Hematopoietic multipotent progenitor cell treated with erythropoietin and hydrocortisone succinate and interleukin-3 and kit ligand, for 15 days (in vitro differentiated cells): ENCODE measurements at places on chromosomes 11 and 22.

- DNase-seq: no peak
Measured at GRCh38 chr11:61695917-61696316, 15.7 kb downstream of the DAGLA start.

DNA sequence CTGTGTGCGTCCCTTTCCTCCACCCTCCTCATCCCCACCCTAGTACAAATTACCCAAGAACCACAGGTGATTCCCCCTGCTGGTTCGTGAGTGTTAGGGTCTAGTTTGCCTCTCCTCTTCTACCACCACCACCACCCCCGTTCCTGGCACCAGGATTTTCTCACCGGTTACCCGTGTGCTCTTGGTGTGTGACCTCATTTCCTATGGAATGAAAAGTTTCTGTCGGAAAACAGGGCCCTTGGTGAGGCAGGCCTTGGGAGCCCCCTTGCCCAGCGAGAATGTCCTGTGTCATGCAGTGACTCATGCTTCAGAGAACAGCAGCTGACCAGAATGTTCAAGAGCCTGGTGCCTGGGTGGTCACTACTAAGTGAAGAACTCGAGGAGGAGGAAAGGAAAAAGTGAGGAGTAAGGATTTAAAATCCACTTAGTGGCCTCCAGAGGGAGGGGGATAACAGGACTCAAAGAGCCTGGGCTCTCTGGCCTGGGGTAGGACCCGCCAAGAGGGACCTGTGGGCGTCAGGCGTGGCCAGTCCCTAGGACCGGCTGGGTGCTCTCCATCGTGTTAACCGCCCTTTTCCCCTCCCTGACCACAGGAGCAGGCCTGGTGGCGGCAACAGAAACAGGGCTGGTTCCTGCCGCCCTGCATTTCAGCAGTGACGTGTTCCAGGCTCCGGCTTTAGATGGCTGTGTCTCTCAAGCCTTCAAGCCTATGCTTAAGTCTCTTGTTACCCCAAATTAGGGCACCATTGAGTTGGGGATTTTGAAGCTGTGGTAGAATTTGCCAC, 30.2 kb downstream of the C22orf31 start:
- DNase-seq: no peak

DNA sequence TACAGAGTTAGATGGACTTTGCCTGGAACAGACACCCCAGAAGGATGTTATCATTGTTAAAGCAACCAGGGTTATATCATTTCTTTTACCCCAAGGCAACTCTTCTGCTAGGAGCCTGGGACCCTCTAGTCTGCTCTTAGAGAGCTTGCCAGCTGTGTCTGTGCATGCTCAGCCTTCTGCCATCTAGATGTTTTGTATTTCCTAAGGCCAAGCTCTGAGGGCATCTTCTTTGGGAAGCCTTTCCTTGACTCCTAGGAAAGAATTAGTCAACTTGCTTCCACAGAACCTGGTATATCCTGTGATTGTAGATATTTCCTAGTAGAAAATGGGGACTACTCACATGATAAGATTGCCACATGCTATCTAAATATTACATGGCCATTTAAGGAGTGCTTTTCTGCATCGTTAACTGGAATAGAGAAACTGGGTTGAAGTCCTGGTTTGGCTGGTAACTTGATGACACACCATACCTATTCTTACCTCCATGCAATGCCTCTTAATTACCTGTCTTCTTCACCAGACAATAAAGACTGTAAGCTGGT, 87.6 kb downstream of the STIM1 start:
- no peak for DNase-seq

DNA sequence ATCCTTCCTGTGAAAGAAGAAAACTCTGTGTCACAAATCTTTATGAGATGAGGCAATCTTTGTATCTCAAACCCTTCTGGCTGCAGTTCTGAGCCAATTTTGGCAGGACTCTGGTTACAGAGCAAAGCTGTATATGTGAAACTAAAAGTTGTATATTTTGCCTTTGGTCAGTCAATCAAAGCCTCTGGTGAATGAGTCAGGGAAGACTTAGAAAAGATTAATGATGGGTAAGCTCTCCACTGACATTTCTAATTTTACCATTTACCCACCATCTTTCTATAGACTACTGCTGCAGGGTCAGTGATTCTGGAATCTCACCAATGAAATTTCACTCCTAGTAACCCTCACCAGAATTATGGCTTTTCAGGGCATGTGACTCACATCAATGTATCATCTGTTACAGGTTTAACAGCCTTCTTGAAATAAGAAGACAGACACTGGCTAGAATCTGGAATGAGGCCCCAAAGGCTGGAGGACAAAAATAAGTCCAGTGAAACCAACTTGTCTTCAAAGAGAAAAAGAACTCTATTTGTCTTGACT, 43.3 kb downstream of the USP35 start:
- DNase-seq: no peak

DNA sequence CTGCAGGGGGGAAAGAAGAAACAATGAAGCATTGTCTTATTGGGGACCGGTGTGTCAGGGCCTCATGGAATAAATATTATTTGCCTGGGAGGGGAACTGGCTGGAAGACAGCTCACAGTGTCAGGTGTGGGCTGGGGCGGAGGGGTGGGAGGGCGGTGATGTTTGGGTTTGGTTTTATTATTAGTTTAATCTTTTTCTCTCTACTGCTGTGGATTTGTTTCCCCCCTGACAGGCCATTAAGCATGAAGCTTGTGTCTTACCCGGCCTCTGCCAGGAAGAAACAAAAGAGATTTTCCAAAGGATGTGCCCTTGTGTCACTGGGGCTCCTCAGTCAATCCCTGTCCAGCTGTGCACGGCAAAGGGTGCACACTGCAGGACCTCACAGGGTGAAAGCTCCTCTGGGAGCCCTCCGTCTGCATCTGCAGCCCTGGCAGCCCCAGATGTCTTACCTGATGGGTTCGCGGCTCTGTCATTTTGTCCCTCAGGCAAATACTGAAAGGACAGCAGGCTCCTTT, 203.1 kb upstream of the TMEM45B start:
- DNase-seq: no peak

- DNase-seq: no peak
Measured at GRCh38 chr11:34490304-34490703, 23.3 kb downstream of the ELF5 start.

- DNase-seq: no peak
Measured at GRCh38 chr11:3956748-3957147, 101.3 kb downstream of the STIM1 start.

GRCh38 chr11:74487875-74488274, 5.6 kb downstream of the LIPT2 start:
- no peak for DNase-seq

DNA sequence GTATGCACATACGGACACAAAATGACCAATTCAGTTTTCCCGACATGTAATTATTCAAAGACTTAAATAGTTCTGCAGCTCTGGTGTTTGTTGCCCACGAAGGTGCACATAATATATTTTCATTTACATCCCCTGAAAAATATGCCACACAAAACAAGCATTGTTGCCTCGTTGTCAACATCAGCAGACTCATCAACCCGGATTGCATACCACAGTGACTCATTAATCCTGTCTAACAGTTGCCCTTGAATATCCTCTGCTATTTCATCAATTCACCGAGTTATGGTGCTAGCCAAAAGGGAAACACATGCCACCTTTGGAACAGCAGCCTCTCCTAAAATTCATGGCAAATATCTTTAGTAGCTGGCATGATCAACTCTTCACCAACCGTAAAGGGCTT, 582.2 kb downstream of the LRRC4C start:
- DNase-seq: no peak

- no peak for DNase-seq
Measured at GRCh38 chr11:42329929-42330565, 870.6 kb upstream of the LRRC4C start.

DNA sequence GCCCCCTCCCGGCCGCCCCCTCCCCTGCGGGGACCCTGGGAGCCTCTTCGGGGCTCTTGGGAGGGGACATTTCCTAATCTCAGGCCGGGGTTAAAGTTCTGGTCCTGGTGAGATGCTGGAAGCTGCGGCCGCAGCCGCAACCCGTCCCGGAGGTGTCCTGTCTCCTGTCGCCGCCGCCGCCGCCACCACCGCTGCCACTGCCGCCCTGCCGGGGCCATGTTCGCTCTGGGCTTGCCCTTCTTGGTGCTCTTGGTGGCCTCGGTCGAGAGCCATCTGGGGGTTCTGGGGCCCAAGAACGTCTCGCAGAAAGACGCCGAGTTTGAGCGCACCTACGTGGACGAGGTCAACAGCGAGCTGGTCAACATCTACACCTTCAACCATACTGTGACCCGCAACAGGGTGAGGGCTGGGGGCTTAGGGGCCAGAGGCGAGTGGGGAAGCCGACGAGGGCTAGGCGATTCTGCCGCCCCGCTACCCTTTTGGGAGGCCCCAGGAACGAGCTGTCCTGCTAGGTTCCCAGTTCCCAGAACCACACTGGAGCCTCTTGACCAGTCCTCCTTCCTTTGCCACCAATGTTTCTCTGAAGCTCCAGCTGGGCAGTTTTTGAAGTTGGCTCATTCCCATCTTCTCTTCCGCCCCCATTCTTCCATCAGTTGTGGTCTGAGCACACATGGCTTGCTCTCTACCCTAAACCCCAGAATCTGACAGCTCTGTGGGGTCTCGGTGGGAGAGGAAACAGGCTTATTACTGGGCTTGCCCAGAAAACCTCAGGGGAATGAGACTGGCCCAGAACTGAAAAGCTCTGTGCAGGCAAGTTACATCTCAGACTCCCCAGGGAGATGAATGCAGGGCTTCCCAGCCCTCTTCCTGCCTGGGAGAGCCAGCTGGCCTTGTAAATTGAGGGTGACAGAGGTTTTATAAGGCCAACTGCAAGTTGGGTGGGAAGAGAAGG, 781 bp downstream of the SIDT2 start:
- peak; percentile 51 for DNase-seq

GRCh38 chr22:41445129-41446056, 1.2 kb downstream of the TOB2 start:
- peak; percentile 34 for DNase-seq

- DNase-seq: peak; percentile 66
Measured at GRCh38 chr22:42621505-42622002, 6.9 kb upstream of the POLDIP3 start.

- DNase-seq: no peak
Measured at GRCh38 chr11:9438611-9439010, 22.2 kb upstream of the ZNF143 start.

GRCh38 chr11:115199481-115200069, 304.6 kb downstream of the CADM1 start:
- no peak for DNase-seq

DNA sequence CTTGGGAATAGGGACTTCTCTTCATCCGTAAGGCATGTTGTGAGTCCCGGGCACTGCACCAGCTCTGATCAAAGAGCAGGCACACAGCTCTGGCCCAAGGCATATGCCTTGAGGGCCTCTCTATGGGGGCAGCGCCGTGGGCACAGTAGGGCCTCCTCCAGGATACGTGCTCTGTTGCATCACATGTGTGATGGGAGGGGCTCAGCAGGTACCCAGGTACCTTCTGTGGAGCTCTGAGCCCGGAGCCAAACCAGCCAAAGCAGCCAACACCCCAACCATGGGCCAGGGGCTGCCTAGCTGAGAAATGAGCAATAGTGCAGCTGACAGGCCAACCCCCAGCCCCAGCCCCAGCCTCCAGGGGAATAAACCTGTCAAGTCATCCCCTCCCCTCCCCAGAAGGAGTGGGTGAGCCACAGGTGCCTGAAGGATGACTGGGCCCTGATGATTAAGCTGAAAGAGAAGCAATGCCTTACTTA, 79.7 kb upstream of the SHISAL1 start:
- no peak for DNase-seq
